Ovary (tissue), 10 donors: ENCODE measurements at places on chromosomes 1 and 21.

GRCh38 chr1:229063154-229063773 lies 207.6 kb upstream of the RAB4A start:
- DNase-seq = no peak

GRCh38 chr1:23745515-23745914 lies 2.2 kb downstream of the ELOA start:
- DNase-seq = no peak

- DNase-seq = no peak
Observed at GRCh38 chr1:91124989-91125417, 103.2 kb upstream of the ZNF644 start.

DNA sequence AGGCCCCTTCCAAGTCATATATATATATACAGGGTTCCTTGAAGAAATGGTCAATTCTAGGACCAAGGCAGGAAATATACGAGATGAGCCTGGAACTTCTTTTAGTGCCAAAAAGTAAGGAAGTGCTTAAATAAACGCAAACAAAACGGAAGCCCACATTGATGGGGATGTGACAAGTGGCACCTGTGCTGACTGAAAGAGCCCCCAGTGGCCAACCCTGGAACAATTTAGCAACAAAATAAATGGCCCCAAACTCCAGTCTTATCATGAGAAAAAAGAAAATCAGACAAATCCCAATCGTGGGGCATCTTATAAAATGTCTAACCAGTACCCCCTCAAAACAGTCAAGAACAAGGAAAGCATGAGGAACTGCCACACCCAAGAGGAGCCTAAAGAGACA lies 17.7 kb downstream of the PLA2G5 start:
- no peak for DNase-seq

GRCh38 chr1:48182439-48182838 lies 40.1 kb upstream of the SLC5A9 start:
- no peak for DNase-seq

GRCh38 chr21:45995686-45996179 lies 14.2 kb downstream of the COL6A1 start:
- DNase-seq = peak; percentile 33

DNA sequence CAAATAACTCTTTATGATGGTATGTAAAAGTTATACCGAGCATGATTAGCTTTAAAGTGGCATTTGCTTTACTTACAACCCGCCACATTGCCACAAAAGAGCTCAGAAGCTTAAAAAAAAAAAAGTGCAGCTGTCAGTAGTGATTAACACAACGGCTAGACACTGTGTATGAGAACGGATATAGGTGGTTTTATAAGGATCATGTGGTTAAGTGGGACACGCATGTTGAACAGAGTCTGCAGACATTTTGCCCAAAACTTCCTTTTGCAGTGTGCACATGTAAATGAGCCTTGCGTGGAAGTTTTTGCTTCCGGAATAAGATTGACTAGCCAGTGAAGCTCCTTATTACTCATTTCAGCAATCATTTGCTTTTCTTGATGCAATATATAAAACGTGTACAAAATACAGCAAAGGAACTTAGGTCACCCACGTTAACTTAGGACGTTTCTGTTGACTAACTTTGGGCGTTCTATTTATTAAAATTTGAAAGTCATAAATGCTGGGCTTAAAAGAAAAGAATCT lies 58.7 kb upstream of the RGS1 start:
- no peak for DNase-seq

GRCh38 chr1:101444873-101445618 lies 208.2 kb downstream of the S1PR1 start:
- DNase-seq = no peak

GRCh38 chr1:168867941-168868634 lies 139.1 kb upstream of the DPT start:
- no peak for DNase-seq

DNA sequence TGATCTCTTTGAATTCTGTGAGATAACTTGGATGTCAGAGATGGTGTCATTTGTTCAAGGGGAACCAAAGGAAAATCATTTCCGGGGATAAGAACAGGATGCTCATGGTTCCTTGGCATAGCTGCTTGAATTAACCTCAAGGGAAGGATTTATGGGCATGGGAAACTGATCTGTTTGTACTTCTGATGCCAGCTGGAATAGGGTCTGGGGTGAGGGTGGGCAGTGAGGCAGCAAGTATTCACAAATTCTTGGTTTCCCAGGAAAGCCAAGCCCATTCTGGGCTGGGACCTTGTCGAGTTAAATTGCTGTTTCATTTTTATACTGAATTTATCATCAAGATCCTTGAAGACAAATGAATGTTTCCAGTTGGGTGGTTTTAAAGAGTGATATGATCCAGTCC lies 14.1 kb downstream of the INTS3 start:
- no peak for DNase-seq

DNA sequence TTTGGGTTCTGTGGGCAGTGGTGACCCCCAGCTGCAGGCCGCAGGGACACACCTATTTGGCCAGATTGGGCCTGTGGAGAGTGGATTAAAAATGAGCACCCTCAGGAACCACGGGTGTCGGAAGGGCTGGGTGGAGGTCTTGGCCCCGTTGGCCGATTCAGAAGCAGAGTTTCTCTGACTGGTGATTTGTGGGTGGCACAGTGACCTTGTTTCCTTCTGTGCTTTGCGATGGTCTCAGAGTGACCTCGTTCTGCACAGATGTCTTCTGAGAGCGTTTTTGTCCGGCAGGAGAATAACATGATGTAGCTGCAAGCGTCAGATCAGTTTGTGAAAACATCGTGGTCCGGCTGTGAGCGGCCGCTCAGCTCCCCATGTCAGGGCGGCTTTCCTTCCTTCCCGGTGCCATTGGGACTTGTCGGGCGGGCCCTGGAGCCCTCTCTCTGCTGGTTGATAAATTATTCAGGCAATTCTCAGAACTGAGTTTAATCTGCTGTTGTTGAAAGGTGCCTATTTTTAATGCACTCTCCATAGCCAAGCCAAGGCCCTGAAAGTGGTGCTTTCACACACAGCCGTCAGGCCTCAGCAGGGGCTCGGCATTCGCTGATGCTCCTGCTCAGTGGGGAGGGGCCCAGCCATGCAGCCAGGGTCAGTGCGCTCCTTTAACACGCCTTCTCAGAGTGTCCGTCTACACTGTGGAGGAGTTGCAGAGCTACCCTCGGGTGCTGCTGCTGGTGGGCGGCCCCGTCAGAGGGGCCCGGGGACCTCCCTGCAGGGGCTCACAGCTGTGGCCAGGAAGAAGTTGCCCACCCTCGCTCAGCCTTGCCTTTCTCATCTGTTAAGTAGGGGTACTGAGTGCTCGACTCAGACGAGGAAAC lies 26.8 kb downstream of the TRPM2 start:
- DNase-seq = no peak

DNA sequence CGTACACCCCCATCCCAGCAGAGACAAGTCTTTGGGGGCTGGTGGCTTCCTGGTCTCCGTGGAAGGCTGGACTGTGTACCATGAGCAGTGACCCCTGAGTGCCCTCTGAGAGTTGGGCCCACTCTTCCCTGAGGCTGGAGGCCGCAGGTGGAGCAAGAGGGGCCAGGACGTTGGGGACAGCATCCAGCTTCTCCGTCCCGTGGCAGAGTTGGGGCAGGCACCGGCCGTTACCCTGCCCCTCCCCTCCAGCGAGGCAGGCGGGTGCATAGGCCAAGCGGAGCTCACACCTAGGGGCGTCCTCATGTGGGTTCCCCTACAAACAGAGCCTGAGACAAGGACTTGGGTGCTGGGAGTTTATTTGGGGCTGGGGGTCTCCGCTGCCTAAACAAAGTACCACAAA lies 14.0 kb downstream of the GABRD start:
- no peak for DNase-seq

DNA sequence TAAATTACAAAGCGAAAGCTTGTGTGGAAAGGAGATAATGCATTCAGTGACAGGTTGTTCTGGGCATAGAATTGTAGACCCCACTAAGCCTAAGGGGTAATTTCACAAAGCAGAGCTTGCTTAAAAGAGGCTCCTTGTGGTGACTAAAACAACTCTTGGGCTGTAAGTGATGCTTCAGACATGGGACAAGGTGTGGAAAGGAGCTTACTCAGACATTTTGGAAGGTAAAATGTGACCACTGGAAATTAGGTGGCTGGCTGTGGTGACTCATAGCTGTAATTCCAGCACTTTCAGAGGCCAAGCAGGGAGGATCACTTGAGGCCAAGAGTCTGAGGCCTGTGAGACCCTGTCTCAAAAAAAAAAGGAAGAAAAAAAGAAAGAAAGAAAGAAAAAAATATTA lies 51.1 kb upstream of the LRRC8C start:
- no peak for DNase-seq

GRCh38 chr1:89939693-89940438 lies 55.0 kb upstream of the ZNF326 start:
- DNase-seq = no peak

- DNase-seq = no peak
Observed at GRCh38 chr1:27591622-27592021, 12.3 kb downstream of the AHDC1 start.

GRCh38 chr1:189859385-189859977 lies 618.2 kb downstream of the BRINP3 start:
- no peak for DNase-seq

GRCh38 chr1:7418442-7419080 lies 352.5 kb upstream of the VAMP3 start:
- peak; percentile 6 for DNase-seq

DNA sequence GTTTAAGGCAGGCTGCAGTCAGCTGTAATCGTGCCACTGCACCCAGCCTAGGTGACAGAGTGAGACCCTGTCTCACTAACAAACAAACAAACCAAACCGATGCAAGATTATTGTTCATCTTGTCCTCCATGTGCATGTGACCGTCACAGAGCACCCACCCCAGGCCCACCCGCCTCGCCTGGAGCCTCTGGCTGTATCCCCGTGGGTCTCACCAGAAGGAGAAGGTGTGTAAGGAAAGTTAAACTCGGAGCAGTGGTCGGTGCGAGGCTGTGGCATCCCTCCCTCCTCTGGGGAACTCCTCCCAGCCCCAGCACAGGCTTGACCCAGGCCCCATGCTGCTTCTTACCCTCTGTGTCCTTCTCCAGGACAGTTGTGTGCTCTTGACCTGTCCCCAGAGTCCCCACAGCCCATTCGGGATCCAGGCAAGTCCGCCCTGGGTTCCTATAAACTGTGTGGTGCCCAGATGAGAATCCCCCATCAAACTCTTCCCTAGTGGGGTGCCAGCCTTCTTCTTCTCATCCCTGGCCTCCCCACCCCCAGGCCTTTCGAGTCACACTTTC lies 318.4 kb downstream of the AJAP1 start:
- no peak for DNase-seq

DNA sequence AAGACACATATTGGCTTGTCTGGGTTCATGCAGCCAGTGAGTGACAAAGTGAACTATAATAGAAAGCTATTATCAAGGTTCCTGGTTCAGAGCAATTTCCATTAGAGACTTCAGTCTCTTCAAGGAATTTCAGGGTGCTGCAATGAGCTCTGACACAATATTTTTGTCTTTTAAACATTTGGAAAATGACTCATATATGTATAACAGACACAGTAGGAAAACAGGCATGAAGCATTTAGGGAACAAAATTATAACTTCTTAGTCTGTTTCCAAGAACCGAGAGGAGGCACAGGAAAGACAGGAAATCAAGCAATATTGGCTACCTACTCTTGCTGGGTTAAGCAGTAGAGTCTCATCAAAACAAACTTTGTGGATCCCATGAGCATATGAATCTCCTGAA lies 170.4 kb downstream of the PTPRC start:
- DNase-seq = no peak

- DNase-seq = no peak
Observed at GRCh38 chr1:232574889-232575762, 54.8 kb downstream of the SIPA1L2 start.

- no peak for DNase-seq
Observed at GRCh38 chr1:175591083-175591743, 152.2 kb downstream of the TNR start.

- no peak for DNase-seq
Observed at GRCh38 chr21:33943293-33943692, 27.7 kb upstream of the ATP5PO start.

DNA sequence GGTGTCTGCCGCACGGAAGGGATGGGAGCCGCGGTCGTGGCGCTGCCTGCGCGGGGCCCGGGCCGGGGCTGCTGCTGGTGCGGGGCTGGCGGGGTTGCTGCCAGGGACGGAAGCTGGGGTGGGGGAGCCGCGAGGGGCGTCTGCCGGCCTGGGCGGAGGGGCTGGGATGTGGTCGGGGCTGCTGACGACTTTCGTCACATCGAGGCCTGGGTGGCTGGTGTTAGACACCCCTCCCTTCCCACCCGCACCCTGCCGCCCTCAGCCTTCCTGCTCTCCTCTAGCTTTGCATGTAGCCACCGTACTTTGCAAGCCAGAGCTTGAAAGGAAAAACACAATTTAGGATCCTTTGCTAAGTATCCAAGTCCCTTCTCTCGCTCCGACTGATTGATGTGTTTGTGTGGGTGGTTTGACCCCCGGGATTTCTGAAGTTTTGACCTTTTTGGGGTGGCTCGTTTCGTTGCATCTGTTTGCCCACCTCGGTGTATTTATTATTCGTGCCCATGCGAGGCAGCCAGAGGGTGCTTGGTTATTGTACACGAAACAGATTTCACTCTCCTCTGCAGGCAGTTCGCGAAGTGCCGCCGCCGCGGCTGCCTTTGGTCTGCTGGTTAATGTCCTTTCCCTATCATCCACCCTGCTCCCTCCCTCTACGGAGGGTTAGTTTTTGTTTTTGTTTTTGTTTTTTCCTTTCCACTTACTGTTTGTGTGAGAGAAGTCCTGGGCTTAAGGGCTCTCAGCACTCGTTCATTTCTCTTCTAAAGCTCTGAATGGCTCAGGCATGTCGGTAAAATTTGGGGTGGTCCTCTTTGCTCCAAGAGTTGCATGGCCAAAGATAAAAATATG lies 868 bp downstream of the C1orf21 start:
- DNase-seq = peak; percentile 68

DNA sequence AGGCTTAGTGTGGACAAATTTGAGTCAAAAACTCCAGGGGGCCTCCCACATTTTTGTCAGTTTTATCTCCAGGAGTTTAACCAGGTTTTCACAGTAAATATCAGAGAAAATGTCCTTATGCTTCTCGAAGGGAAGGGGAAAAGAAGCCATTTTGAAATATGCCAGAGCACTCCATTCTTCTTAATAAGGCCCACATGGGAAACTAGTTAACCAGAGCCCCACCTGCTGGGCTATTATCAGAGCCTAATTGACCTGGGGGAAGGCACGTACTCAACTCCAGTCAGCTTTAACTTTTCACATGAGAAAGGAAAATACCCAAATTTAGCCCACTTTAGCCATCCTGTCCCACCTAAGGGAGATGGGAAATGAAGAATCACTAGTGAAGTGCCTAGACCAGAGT lies 296.3 kb downstream of the PTBP2 start:
- no peak for DNase-seq

DNA sequence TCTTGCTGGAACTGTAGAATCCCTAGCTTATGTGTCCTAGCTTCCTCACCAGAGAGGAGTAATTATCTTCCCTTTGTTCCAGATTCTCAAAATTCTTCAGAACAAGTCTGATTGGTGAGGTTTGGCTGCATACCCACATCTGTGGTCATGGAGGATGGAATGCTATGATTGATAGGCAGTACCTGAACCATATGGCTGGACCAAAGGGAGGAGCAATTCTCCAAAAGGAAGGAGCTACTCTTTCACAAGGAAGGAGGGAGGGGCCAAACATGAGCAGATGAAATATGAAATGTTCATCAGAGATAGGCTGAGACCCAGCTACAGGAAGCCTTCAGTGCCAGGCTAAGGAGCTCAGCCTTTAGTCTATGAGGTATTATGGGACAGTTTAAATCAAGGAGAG lies 5.0 kb upstream of the RNF19B start:
- DNase-seq = no peak

GRCh38 chr1:106747232-106747631 lies 309.2 kb upstream of the PRMT6 start:
- DNase-seq = no peak

- DNase-seq = no peak
Observed at GRCh38 chr1:200780545-200781369, 42.1 kb downstream of the CAMSAP2 start.

- DNase-seq = no peak
Observed at GRCh38 chr21:45695086-45695485, 51.6 kb downstream of the PCBP3 start.
